T follicular helper cell (primary cell): ENCODE measurements at places on chromosomes 3 and 15.
A peak's percentile ranks its signal among the peaks of the same experiment; 100 is the strongest.

GRCh38 chr15:41877631-41878354 is 16.1 kb downstream of the SPTBN5 start:
- DNase-seq = no peak

- no peak for DNase-seq
These were observed 521.2 kb downstream of the FOXP1 start for GRCh38 chr3:71062037-71062932.

- peak; percentile 15 for DNase-seq
These were observed 1.2 kb downstream of the MEX3B start for GRCh38 chr15:82044373-82045178.

GRCh38 chr3:141109751-141110150 is 58.6 kb downstream of the SPSB4 start:
- no peak for DNase-seq

GRCh38 chr3:64257100-64257755 is 32.0 kb upstream of the PRICKLE2 start:
- no peak for DNase-seq

GRCh38 chr3:184566441-184567414 is 5.1 kb downstream of the EPHB3 start:
- DNase-seq = no peak

GRCh38 chr3:76096836-76097588 is 311.7 kb upstream of the ZNF717 start:
- DNase-seq = no peak

GRCh38 chr15:70875001-70875782 is 17.0 kb downstream of the THAP10 start:
- DNase-seq = no peak

- DNase-seq = no peak
These were observed 2.0 kb upstream of the TOPBP1 start for GRCh38 chr3:133663569-133664313.

DNA sequence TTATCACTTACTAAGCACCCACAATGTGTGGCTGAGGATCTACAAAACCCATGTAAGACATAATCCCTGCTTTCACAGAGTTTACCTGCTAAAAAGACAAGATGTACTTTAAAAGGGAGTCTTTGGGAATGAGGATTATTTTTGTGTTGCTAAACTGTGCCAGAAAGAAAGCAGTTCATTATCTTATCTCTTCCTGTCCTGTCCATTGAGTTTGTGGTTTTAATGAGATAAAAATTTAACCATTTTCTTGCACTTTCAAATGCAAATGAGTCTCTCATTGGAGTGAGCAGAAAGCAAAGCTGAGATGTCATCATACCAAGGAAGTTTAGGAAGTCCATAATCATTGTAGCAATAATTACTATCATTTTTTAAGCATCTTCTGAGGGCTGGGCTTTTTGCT is 231.2 kb upstream of the ADAMTS9 start:
- DNase-seq = no peak

- DNase-seq = no peak
These were observed 255.8 kb downstream of the MEIS2 start for GRCh38 chr15:36844534-36844998.

- no peak for DNase-seq
These were observed 984 bp upstream of the RPP25 start for GRCh38 chr15:74957476-74958035.

DNA sequence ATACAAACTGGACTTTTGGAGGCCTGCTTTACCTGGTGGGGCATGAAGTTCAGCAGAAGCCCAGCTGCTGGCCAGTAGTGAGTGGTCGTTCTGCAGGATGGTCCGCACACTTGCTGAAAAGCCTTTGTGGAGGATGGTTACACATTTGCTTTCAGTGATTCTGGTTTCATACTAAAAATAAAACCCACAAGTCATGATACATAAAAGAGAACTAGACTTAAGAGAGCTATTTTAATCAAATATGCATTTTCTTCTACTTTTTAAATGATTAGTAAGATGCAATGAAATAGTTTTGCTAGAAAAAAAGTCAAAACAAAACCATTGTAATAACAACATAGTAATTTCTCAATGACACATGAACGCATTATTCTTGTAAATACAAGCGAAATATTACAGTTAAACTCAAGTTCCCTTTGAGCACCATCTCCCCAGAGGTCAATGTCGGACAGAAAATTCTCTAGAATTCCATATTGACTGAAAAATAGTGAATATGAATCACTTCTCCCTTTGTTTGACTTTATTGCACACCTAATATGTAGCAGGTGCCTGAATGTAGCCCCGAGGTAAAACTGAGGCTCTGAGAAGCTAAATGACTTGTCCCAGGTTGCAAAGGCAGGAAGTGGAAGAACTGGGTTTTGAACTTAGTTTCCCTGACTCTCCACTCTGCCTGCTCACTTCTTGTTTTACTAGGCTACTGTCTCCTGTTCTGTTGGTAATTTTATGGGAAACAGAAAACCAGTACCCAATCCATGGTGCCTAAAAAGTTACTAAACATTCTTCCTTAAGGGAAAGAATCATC is 8.3 kb downstream of the IL5RA start:
- no peak for DNase-seq

GRCh38 chr3:46705022-46705530 is 3.9 kb downstream of the TMIE start:
- DNase-seq = peak; percentile 50

GRCh38 chr3:14468621-14468981 is 66.2 kb downstream of the SLC6A6 start:
- DNase-seq = no peak

DNA sequence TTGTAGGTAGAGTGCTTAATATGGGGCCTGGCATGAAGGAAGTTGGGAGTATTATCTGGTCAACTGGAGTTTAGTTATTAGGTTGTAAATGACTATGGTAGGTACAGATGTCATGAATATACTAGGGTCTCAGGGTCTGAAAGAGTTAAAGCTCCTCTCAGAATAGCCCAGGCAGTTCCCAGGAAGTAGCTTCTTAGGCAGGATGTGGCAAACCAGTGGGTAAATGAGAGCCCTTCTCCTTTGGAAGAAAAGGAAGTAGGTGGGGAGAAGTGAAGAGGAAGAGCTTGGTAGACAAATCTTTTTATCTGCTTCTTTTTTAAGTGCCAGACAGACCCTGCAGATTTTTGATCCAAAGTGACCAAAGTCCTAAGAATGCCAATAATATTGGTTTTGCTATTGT is 24.5 kb downstream of the MAP2K1 start:
- no peak for DNase-seq

GRCh38 chr3:185151964-185152409 is 873 bp downstream of the C3orf70 start:
- no peak for DNase-seq

- DNase-seq = no peak
These were observed 41.7 kb downstream of the ARPP21 start for GRCh38 chr3:35680866-35681650.

GRCh38 chr3:64551697-64552096 is 136.1 kb downstream of the ADAMTS9 start:
- no peak for DNase-seq

DNA sequence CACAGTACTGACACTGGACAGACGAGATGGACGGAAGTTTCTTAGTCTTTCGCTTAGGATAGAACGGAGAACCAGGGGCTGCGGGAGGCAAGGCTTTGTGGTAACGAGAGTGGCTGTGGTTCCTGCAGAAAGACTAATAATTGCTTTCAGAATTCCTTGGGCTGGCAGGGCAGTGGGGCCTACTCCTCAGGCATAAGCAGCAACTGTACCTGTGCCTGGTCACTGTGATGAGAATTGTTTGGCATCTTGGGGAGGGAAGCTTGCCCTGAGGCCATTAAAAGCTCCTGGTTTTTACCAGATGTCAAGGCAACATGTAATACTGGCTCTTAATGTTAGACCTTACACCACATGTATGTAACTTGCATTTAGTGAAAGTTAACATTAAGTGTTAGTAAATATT is 7.6 kb downstream of the NIPA2 start:
- DNase-seq = no peak

DNA sequence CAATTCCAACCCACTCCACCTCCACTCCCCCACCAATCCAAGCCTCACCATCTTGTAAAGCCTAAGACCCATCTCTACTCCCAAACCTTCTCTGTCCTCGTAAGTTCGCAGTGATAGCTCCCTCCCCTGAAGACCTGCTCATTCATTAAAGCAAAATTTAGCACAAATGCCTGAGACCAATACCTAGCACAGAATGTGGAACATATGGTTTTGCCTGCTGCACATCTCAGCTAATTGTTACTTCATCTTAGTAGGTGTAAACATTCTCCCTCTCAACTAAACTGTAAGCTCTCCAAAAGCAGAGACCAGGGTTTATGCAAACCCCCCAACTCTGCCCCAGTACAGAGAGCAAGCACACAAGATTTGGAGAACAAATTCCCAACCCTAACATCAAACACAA is 20.5 kb downstream of the DCLK3 start:
- DNase-seq = no peak

DNA sequence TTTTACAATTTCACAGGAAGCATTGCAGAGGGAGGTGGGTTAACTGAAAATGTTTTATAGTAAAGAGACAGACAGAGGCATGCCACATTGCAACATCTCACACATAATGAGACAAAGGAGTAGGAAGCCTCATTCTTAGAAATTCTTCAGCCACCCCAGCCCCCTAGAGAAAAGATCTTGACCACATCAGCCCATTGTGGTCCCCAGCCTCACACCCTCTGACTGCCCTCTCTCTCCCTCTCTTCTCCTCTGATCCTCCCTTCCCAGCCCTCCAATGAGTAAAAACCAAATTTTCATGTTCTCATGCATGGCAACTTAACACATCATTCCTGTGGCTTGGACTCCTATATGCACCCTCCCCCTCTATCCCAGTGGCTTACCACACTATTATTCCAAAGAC is 174.1 kb downstream of the UACA start:
- no peak for DNase-seq

DNA sequence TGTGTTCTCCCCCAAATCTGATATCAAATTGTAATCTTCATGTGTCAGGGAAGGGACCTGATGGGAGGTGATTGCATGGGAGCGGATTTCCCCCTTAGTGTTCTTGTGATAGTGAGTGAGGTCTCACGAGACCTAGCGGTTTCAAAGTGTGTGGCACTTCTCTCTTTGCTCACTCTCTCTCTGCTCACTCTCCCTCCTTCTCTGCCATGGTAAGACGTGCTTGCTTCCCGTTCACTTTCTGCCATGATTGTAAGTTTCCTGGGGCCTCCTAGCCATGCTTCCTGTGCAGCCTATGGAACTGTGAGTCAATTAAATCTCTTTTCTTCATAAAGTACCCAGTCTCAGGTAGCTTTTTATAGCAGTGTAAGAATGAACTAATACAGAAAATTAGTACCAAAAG is 30.6 kb upstream of the OR5H6 start:
- no peak for DNase-seq

- DNase-seq = no peak
These were observed 118.2 kb downstream of the KLHL25 start for GRCh38 chr15:85676342-85677098.

- DNase-seq = no peak
These were observed 28.4 kb upstream of the ARL8B start for GRCh38 chr3:5093731-5094130.

GRCh38 chr3:153448151-153448829 is 286.3 kb downstream of the RAP2B start:
- no peak for DNase-seq

DNA sequence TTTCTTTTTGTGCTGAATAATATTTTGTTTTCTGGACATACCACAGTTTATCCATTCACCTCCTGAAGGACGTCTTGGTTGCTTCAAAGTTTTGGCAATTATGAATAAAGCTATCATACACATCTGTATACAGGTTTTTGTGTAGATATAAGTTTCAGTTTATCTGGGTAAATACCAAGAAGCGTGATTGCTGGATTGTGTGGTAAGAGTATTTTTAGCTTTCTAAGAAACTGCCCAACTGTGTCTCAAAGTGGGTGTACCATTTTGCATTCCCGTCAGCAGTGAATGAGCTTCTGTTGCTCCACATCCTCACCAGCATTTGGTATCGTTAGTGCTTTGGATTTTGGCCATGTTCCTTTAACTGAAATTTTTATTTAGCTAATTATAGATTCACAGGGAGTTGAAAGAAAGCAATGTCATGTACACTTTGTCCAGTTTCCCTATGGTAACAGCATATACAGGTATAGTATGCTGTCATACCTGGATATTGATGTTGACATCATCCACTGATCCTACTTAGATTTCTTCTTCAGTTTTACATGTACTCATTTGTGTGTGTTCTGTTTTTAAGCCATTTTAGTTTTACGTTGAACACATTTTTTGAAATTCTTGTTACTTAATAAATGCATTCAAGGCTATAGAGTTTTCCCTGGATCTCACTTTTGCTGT is 11.9 kb downstream of the ARID3B start:
- no peak for DNase-seq

DNA sequence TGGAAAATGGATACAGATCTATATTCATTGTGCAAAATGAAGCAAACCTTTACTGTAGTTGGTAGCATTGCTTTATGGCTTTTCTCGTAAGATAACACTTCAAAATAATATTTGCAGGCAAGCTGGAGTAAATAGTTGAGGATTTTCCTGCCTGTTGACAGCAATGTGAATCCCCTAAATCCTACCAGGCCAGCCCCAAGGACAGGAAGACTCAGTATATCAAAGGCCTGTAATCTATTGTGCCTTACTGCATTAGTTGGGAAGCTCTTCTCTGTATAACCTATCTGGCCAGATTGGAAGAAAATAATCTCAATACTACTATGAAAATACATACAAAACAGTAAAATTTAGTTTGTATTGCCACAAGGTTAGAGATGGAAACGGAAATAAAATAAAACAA is 4.6 kb upstream of the GMNC start:
- no peak for DNase-seq

DNA sequence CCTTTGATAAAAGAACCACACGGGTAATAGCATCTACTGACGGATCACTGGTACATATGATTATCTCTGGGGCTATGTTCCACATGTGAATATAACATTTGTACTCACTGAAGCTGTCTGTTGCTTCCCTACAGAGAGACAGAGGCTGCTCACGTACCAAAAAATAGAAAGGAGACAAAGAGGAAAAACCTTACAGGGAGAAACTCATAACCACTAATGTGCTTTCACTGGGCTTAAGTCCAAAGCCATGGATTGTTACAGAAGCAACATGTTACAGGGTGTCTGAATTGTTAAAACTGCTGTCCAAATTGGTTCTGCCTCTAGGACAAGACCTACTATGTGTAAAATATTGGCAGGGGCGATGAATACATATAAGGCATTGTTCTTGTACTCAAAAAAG is 311.9 kb downstream of the FOXP1 start:
- DNase-seq = no peak

GRCh38 chr3:30496066-30496966 is 110.1 kb upstream of the TGFBR2 start:
- no peak for DNase-seq

DNA sequence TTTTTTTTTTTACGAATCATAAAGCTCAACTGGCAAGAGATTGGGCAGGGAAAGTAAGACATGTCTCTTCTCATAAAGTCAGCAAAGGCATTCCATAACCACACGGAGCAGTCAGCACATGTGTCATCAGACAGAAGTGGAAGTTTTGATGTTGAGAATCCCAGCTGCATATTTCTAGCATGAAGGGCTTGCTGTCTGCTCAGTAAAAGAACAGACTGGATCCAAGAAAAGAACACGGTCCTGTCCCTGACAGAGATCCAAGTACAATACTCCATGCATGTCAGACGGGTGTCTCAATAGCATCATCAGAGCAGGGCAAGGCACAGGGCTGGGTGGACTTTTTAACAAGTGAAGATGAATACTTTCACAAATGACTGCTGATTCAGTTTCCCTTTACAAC is 38.2 kb downstream of the ABI3BP start:
- DNase-seq = no peak
